Neural progenitor cell (in vitro differentiated cells): ENCODE measurements at places on chromosomes 5 and 9. TPM values are rescaled to one million over a fixed set of nuclear protein-coding genes. Genes with fewer than 3 reads are reported as not detected.

Gene NFIL3
- total RNA-seq: 17.0 and 22.3 TPM in 2 replicates

Gene TBCA
- 170 and 270 TPM in 2 replicates for total RNA-seq

Gene HAVCR2
- total RNA-seq: 0.19 and 0.37 TPM in 2 replicates

Gene SH3TC2
- total RNA-seq: 0.12 and 0.69 TPM in 2 replicates

Gene DPYSL3
- total RNA-seq: 414 and 462 TPM in 2 replicates

Gene DNAH5
- total RNA-seq: 0.39 and 0.62 TPM in 2 replicates

Gene ST8SIA4
- total RNA-seq: 0.71 and 0.84 TPM in 2 replicates

Gene GCNT4
- 0.17 and 0.25 TPM in 2 replicates for total RNA-seq

DNA sequence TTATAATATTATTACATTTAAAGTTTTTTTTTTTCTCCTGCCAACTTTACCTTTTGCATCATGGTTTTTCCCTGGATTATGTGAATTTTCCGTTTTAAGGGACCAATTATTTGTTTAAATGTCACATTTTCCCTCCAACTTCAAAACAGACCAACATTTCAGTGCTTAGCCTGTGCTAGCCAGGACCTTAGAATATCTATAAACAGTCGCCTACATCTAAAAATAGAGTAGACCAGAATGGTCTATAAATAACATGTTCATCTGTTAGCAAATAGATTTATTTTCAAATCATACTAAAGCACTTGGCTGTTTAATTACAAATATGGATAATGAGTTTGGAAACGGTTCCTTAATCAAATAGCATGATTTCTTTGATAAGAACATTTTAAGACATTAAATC is 192.0 kb downstream of the FBN2 start:
- peaks cover 7% of the 10 kb centered on the region for H3K36me3 ChIP-seq
- H3K4me1 ChIP-seq: no peaks in the 10 kb centered on the region
- no peaks in the 10 kb centered on the region for H3K27me3 ChIP-seq

- no peaks in the 10 kb centered on the region for H3K36me3 ChIP-seq
- DNase-seq: peak; percentile 76
- peaks cover 90% of the 10 kb centered on the region for H3K27me3 ChIP-seq
- no peaks in the 10 kb centered on the region for H3K4me1 ChIP-seq
- no peak overlapping the region for H3K4me3 ChIP-seq
Observed at GRCh38 chr5:35926389-35927051, 11.9 kb downstream of the CAPSL start.

DNA sequence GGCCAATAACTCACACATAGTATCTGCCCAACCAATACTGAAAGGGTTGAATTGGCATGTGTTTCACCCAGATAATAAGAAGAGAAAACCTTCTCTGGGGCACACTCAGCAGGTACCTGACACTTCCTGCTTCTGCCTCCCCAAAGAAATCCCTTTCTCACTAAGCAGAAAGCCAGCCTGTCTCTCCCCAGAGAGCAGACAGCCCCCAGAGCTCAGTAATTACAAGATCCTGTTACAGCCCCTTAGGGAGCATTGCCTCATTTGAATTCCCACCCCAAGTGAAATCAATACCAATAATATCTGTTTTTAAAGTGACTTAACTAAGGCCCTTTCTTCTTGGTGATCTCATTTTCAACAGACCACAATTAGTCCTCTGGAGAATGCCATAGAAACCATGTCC is 38.5 kb upstream of the FOXI1 start:
- peaks cover 16% of the 10 kb centered on the region for H3K4me1 ChIP-seq
- no peaks in the 10 kb centered on the region for H3K36me3 ChIP-seq
- H3K27me3 ChIP-seq: no peaks in the 10 kb centered on the region
- DNase-seq: no peak
- H3K4me3 ChIP-seq: no peak overlapping the region

DNA sequence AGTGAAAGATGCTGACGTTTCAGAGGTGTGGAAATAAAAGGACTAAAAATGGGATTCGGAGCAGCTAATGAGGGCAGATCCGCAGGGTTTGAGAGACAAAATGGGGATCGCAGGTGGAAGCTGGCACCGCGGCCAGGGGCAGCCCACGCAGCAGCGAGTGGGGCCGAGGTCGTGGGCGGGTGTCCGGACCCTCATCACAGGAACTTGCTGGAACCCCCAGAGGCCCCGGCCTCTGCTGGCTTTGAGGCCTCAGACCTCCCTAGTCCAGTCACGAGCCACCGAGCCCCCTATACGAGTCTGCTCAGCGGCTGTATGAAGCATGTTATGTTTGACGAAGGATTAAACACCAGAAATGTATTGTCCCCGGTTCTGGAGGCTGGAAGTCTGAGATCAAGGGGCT is 45.8 kb upstream of the FCN1 start:
- no peak overlapping the region for H3K27ac ChIP-seq
- H3K4me1 ChIP-seq: peaks cover 14% of the 10 kb centered on the region
- no peak overlapping the region for H3K4me3 ChIP-seq
- H3K27me3 ChIP-seq: no peaks in the 10 kb centered on the region

DNA sequence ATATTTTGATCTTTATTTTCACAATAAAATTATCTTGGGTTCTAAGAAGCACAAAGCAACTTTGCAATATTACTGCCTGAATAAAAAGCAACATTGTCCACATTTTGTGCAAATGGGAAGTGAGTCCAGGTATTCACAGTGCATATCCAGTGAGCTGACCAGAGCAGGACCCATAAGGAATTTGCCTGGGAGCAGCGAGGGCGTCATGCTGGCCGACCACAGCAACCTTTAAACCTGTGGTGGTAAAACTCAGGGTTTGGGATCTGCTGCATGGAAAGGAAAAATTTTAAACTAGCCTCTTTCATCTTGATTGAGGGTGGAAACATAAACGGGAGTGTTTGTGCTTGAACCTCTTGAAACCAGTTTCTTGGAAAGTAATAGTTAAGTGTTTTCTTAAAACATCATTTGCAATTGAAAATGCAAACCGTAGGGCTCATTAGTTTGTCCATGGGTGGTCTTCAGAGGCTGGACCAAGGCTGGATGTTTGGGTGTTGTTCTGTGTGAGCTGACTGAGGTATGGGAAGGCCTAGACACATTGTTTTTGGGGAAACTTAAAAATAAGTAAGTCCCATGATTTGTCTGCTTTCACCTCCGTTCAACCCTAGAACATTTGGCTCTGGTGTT is 85.0 kb upstream of the ANKH start:
- H3K27ac ChIP-seq: no peak overlapping the region
- no peaks in the 10 kb centered on the region for H3K36me3 ChIP-seq
- peaks cover 9% of the 10 kb centered on the region for H3K4me1 ChIP-seq

DNA sequence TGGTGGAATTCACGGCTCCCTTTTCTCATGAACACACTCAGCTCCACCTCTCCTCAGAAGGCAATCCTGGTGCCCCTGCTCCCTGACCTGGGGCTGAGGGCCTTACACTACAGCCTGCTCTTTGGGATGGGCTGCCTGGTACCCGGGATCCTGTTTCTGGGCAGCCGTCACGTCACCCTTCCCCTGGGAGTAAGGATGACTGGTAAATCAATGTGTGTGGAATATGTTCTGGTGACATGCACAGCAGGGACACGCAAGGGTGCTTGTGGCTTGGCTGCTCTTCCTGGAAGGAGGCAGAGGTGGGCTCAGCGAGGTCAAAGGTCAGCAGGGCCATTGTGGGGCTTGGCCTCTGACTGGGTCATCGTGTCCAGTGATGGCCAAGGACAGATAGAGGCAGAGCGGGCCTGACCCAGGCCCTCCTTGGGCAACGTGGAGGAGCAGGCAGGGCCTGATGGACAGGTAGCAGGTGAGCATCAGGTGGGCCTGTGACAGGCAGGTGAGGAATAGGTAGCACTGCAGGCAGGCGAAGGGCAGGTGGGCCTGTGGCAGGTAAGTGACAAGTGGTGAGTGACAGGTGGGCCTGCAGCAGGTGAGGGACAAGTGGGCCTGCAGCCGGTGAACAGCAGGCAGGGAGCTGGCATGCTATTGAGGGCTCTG is 399.4 kb upstream of the IRX4 start:
- H3K36me3 ChIP-seq: no peaks in the 10 kb centered on the region
- H3K4me1 ChIP-seq: peaks cover 6% of the 10 kb centered on the region
- H3K4me3 ChIP-seq: no peak overlapping the region
- peak; percentile 20 for DNase-seq
- no peak overlapping the region for H3K27ac ChIP-seq

- no peak overlapping the region for H3K4me3 ChIP-seq
- H3K27ac ChIP-seq: no peak overlapping the region
- peaks cover 11% of the 10 kb centered on the region for H3K4me1 ChIP-seq
Observed at GRCh38 chr5:157924931-157925729, 66.2 kb upstream of the CLINT1 start.

DNA sequence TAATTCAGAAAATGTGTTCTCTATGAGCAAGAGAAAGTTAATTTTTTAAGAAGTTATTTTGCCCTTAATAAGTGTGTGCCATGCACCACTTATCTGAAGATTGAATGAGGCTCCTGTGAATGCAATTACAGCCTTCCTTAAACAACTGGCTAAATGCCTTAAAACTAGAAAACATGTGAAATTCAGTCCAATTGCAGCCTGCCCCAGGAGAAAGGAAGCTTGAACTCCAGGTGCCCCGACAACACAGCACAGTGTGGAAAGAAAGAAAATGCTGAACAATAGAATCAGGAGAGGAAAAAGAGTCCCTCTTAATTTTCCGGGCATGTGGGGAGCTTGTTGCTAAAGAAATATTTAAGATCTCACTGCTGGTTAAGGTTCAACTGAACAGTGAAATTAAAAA is 8.8 kb downstream of the LHFPL2 start:
- H3K27ac ChIP-seq: no peak overlapping the region
- H3K36me3 ChIP-seq: no peaks in the 10 kb centered on the region
- DNase-seq: peak; percentile 22
- peaks cover 30% of the 10 kb centered on the region for H3K4me1 ChIP-seq

- no peaks in the 10 kb centered on the region for H3K36me3 ChIP-seq
- DNase-seq: no peak
- H3K4me3 ChIP-seq: no peak overlapping the region
- H3K27me3 ChIP-seq: no peaks in the 10 kb centered on the region
- no peaks in the 10 kb centered on the region for H3K4me1 ChIP-seq
- no peak overlapping the region for H3K27ac ChIP-seq
Observed at GRCh38 chr5:27571681-27572080, 533.3 kb upstream of the CDH9 start.

GRCh38 chr5:64693636-64694035 is 3.3 kb downstream of the SHISAL2B start:
- peaks cover 24% of the 10 kb centered on the region for H3K4me1 ChIP-seq
- peaks cover 6% of the 10 kb centered on the region for H3K36me3 ChIP-seq
- no peak overlapping the region for H3K4me3 ChIP-seq
- DNase-seq: no peak
- H3K27me3 ChIP-seq: peaks cover 26% of the 10 kb centered on the region

DNA sequence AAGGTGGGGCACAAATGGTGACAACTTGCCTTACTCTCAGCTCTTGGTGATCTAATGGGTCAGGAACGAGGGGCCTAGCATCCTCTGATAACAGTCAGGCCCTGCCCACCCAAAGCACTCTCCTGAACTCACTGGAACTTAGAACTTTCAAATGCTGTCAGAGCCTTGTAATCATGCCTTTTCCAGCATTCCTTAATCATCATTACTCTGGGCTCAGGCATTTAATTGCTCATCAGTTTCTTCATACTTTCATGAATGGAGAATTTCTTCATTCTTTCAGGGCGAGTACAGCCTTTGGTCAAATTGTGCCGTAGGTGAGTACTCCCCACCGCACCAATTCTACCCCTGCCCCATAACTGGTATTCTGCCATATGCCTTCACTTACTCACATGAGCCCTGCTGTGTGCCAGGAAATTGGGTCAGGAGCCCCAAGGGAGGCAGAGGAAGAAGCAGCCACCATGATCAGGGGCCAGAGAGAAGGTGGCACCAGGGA is 30.2 kb upstream of the DUSP1 start:
- no peak overlapping the region for H3K4me3 ChIP-seq
- no peak overlapping the region for H3K27ac ChIP-seq
- no peaks in the 10 kb centered on the region for H3K27me3 ChIP-seq
- DNase-seq: no peak
- no peaks in the 10 kb centered on the region for H3K36me3 ChIP-seq
- H3K4me1 ChIP-seq: no peaks in the 10 kb centered on the region

- peaks cover 3% of the 10 kb centered on the region for H3K4me1 ChIP-seq
- H3K27ac ChIP-seq: no peak overlapping the region
- no peaks in the 10 kb centered on the region for H3K36me3 ChIP-seq
- H3K4me3 ChIP-seq: no peak overlapping the region
- no peaks in the 10 kb centered on the region for H3K27me3 ChIP-seq
- DNase-seq: no peak
Observed at GRCh38 chr5:166602271-166602670, 1689.2 kb upstream of the WWC1 start.
